Ureter (tissue), 1 donor: ENCODE measurements at places on chromosomes 2 and 18.

- no peak for DNase-seq
Observed at GRCh38 chr18:70195852-70196434, 9.5 kb downstream of the RTTN start.

DNA sequence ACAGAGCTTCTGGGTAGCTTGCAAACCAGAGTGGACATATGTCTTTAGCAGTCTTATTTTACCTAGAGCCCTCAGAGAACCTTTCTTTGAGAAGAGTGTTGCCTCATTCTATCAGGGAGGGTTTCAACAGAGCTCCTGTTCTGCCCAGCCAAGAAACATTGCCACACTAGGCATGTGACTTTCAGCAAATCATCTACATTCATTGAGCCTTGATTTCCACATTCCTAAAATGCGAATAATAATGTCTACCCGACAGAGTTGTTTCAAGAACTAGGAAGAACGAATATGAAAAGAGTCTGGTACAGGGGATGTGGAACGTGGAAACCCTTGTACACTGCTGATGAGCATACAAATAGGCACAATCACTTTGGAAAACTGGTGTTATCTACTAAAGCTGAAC lies 7.8 kb upstream of the PRKAG3 start:
- DNase-seq, result no peak

- no peak for DNase-seq
Observed at GRCh38 chr2:15938803-15939555, 1.4 kb upstream of the MYCN start.

GRCh38 chr18:58599106-58599505 lies 29.8 kb downstream of the ALPK2 start:
- DNase-seq, result no peak

DNA sequence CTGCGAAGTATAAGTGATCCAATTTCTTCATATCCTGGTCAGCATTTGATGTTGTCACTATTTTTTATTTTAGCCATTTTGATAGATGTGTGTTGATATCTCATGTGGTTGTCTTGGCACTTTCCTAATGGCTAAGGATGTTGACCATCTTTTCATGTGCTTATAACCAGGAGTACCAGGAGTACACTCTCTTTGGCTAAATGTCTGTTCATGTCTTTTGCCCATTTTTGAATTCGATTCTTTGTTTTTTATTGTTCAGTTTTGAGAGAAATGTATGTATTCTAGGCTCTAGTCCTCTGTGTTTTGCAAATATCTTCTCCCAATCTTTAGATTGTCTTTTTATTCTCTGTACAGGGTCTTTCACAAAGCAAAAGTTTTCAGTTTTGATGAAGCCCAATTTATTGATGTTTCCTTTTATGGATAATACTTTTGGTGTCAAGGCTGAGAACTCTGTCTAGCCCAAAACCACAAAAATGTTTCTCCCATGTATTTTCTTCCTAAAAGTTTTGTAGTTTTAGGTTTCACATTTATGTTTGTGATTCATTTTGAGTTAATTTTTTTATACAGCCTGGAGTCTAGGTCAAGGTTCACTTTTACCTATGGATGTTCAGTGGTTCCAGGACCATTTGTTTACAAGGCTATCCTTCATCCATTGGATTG lies 65.4 kb downstream of the SDC1 start:
- DNase-seq, result no peak

DNA sequence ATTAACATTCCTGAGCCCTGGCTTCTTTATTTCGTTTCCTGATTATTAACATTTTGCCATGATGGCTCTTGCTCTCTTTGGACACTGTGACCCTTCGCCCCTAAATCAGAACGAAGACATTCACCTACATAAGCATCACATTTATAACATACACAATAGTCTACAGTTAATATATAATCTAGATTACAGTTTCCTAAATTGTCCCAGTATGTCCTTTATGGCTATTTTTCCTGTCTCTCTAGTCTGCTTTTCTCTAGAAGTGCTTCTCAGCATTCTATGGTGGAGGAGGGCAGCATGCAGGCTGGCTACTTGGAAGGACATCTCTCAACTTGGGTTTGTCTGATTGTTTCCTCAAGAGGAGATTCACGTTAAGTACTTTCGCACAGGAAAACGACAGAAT lies 49.9 kb downstream of the FAM210A start:
- DNase-seq, result no peak

DNA sequence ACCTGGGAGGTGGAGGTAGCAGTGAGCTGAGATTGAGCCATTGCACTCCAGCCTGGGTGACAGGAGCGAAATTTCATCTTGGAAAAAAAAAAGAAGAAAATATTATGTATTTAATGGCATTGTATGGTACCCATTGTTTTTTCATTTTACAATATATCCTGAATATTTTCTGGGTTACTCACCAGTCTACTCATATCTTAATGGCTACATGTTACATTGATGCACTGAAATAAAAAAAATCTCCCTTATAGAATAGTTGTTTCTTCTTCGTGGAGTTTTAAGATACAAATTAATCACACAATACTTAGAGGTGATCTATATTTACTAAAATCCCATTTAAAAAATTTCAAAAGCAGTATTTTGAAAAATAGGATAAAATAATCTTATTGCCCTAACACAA lies 66.3 kb upstream of the XPO1 start:
- DNase-seq, result no peak
